ENCODE measurements at places on chromosomes 3 and 15.

- no peak for DNase-seq
Observed at GRCh38 chr3:56595975-56596840, 39.2 kb downstream of the CCDC66 start.

GRCh38 chr3:62732183-62732904 lies 142.9 kb downstream of the CADPS start:
- no peak for DNase-seq

- no peak for DNase-seq
Observed at GRCh38 chr15:67158367-67158766, 93.0 kb downstream of the SMAD3 start.

DNA sequence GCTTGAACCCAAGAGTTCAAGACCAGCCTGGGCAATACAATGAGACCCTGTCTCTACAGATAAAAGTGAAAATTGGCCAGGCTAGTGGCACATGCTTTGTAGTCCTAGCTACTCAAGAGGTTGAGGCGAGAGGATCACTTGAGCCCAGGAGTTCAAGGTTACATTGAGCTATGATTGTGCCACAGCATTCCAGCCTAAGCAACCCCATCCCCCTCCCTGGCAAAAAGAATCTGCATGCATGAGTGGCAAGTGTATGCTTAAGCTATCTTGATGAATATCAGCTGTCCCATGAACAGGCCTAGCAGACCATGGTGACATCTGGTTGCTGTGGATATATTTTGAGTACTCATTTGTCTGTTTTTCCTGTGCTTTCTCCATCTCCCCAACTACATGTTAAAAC lies 4.7 kb downstream of the ATRIP start:
- no peak for DNase-seq

- DNase-seq, result no peak
Observed at GRCh38 chr15:76285241-76285825, 25.9 kb downstream of the ETFA start.

DNA sequence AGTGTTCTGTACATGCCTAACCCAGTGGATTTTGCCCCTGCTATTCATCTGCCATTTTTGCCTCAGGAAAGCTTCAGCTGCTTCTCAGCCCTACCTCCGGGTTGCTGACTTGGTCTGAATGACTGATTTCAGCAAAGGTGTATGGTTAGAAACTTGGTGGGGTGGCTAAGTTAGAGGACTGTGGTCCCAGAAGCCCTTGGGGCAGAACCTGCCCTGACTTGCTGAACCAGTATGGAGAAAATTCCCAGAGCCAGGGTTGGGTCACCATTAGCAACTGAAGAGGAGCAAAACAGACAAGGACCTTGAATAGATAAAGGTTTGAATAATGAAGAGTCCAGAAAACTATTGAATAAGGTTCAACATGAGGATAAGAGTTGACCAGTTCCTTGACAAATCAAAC lies 6.1 kb upstream of the WWTR1 start:
- DNase-seq, result no peak

DNA sequence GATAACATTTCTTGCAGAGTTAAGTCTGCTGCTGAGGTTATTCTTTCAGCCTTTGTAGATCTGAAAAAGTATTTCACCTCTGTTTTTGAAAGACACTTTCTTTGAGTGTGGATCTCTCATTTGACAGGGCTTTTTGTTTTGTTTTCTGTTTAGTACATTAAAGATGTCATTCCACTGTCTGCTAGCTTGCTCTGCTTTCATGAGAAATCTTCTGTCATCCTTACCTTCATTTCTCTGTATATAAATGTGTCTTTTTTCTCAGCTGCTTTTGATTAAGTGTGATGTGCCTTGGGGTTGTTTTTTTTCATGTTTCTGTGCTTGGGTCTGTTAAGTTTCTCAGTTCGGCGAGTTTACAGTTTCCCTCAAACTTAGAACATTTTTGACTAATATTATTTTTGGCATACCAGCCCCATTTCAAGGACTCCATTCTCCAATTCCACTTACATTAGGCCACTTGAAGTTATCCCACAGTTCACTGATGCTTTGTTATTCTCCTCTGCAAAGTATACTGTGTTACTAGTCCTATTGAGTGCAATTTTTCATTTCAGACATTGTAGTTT lies 43.9 kb upstream of the CA12 start:
- DNase-seq, result no peak

DNA sequence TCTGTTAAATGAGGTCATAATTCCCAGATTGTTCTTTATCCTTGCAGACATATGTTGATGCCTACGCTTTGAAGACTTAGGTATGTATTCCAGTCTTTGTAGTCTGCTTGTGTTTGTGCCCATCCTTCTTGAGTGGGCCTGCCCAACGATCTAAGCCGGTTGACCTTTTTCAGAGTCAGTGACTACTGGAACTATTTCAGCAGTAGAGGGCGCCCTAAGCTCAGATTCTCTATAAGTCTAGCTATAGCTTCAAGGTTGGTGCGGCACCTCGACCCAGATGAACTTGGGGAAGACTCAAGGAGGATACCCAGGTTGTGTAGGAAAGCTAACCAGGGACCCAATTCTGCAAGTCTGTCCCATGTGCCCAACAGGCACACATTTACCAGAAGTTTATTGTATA lies 228.8 kb upstream of the PPP2R3A start:
- no peak for DNase-seq

DNA sequence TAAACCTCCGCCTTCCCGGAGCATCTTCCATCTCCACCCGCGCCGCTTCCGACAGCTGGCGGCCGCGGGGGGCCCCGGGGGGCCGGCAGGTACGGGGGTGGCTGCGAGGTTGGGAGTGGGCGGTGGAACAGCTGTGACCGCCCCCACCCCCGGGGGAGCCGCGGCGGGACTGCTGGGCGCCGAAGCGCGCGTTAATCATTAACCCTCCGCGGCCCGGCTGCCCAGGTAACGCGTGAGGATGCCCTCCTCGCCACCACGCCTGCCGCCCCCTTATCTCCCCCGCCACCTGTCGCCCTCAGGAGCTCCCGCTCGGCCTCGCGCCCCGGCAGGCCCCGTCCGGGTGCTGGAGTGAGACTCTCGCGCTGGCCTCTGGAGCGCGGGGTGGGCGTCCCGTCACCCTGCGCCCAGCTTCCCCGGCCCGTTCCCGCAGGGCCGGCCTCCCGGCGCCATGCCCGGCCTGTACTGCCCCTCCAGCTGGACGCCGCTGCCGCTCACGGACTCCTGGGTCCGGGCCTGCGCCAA lies 757 bp downstream of the VWA5B2 start:
- DNase-seq, result no peak

DNA sequence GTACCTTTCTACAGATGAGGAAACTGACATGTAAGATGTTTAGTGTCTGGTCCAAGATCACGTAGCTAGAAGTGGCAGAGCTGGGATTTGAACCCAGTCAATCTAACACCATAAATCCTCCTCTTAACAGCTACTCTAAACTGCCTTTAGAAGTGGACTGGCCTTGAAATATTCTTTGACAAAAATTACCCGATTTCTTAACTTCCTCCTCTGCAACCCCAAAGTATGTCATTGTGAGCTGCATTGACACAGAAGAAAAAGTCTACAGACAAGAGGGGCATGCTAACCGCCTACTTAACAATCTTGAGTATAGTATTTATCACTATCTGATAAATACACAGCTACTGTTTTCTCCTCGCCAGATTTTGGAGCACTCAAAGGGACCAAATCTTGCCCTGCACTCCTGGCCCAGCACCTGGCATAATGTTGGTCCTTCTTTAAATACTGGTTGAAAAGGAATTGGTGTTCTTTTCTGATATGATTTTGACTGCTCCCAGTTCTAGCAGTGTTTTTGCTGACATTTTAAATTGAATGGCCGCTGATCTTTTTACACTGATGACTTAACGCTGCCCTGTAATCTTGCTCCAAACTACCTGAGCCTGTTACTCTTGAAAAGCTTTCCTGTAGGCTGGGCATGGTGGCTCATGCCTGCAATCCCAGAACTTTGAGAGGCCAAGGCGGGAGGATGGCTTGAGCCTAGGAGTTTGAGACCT lies 36.9 kb downstream of the ITPR1 start:
- DNase-seq, result no peak

GRCh38 chr3:24385012-24385615 lies 109.5 kb downstream of the THRB start:
- DNase-seq, result no peak

DNA sequence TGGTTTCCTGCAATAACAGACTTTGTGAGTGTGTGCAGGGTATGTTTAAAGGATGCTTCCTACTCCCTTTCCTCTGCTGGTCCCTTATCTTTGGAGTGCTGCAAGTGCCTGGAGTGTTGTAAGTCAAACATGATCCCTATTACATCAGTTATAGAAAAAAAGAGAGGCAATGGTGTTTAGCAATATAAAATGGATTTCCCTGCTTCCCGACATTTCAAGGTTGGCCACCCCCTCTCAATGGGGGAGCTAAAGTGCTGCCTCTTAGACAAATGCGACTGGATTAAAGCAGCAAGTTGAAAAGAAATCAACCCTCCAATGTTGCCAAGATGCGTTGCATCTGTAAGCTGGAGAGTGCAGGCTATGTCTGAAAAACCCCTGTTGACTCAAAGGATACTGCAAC lies 203.1 kb upstream of the WNT5A start:
- DNase-seq, result no peak

- DNase-seq, result no peak
Observed at GRCh38 chr3:111392894-111393398, 149.1 kb upstream of the CD96 start.

DNA sequence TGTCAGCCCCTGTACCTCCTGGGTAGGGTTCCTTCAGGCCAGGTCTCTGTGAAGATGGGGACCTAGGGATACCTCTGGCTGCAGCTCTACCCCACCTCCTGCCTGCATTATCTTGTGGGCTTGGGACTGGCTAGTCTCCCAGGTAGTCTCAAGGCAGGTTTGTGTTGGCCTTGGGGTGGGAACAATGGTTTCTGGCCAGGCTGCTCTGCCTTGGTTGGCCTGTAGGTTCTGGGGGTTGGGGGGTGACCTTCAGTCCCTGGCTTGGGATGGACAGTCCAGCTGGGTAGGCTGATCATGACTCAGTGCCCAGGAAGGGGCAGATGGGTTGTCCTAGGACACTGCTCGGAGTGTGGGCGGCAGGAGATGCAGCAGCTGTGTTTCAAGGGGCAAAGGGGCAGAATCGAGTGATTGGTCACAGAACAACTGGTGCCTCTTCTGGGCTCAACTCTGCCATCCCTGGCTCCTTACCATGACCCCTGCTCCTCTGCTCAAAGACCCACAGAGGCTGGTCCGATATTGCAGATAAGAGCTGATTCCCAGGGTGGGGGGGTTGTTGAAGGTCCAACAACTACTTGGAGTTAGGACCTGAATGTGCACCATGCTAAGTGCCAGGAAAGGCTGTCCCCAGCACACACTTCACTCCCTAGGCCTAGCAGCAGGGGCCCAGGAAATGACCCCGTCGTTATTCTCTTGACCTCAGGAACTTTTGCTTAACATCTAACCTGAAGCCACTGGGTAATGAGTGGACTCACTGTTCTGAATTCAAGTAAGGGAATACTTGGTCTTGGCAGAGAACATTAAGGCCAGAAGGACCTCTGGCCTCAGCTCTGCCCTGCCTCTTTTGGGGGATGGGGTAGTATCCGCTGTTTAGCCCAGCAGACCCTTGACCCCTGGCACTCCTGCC lies 18.1 kb upstream of the BSN start:
- no peak for DNase-seq

- no peak for DNase-seq
Observed at GRCh38 chr3:195032955-195033354, 238.0 kb downstream of the XXYLT1 start.

DNA sequence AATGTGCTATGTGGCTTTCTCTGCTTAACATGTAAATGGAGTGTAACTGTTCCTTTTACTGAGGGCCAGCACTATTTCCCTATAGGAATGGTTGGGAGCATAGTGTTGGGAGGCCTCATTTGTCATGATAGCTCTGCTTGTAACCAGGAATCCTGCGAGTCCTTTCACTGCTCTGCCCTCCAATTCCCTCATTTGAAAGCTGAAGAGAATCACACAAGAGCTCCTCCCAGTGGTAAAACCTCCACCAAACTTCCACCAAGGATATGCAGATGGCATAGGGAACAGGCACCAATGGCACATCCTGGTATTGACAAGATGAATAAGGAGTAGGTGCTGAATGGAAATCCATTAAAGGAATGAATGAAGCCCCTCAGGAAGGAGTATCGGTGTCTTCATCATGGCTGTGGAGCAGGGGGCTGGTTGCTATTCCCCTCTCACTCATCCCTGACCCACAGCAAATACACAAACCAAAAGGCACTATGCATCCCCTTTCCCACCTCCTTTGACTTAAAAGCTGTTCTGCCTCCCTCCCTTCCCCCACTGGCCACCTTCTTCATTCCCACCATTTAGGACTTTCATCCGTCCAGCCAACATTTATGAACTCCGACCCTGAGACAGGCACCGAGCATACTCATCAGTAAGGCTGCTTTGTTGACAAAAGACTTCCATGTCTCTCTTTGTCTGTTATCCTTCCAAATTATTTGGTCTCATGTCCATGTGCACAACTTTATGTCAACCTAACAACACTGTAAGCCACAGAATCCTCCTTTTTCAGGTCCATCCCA lies 560.8 kb downstream of the FOXP1 start:
- DNase-seq, result no peak

GRCh38 chr3:129366312-129366831 lies 62.1 kb downstream of the EFCAB12 start:
- DNase-seq, result no peak

GRCh38 chr3:133038089-133038730 lies at the start of gene TMEM108:
Gene TMEM108 (plus strand): TSS chr3:133038391.
- DNase-seq, result no peak

- no peak for DNase-seq
Observed at GRCh38 chr3:107465064-107465631, 57.6 kb upstream of the BBX start.

DNA sequence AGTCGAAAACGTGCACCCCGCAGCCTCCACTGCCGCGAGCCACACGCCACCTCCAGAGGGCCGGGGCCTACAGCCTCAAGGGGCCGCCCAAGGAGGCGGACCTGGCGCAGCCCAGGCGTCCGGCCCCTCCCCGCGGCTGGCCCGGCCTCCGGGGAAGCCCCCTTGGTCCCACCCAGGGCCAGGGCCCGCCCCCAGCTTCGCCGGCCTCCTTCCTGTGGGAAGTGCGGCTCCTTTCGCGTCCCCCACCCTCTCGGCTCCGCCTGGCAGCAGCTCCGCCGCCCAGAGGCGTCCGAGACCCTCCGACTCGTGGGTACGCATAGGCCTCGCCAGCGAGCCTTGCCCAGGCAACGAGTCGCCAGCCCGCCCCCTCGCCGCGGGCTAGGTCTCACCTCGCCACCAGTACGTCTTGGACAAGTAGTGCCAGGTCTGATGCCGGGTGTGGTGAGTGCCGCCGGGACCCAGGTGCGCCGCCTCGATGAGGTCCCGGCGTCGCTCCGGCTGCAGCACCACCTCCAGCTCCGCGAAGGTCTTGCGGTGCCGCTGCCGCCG lies 642 bp downstream of the ZBTB11 start:
- peak; percentile 75 for DNase-seq

DNA sequence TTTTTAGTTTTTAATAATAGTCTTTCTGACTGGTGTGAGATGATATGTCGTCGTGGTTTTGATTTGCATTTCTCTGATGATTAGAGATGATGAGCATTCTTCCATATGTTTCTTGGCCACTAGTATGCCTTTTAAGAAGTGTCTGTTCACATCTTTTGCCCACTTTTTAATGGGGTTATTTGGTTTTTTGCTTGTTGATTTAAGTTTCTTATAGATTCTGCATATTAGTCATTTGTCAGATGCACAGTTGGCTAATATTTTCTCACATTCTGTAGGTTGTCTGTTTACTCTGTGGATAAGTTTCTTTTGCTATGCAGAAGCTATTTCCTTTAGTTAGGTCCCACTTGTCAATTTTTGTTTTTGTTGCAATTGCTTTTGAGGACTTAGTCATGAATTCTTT lies 185.4 kb downstream of the SUCNR1 start:
- no peak for DNase-seq
